ENCODE measurements at places on chromosomes 2 and 18. TPM values are rescaled to one million over a fixed set of nuclear protein-coding genes. Genes with fewer than 3 reads are reported as not detected.

The C1QL2 gene
- 0.14 TPM for total RNA-seq

The RAB27B gene
- 13.4 TPM for total RNA-seq

The WDR33 gene
- 69.0 TPM for total RNA-seq

The FAP gene
- total RNA-seq, result not detected

The PAX8 gene
- 3.9 TPM for total RNA-seq

The SNED1 gene
- total RNA-seq, result 2.5 TPM

The CAPN13 gene
- total RNA-seq, result 19.0 TPM

The ZNF519 gene
- total RNA-seq, result 27.4 TPM

DNA sequence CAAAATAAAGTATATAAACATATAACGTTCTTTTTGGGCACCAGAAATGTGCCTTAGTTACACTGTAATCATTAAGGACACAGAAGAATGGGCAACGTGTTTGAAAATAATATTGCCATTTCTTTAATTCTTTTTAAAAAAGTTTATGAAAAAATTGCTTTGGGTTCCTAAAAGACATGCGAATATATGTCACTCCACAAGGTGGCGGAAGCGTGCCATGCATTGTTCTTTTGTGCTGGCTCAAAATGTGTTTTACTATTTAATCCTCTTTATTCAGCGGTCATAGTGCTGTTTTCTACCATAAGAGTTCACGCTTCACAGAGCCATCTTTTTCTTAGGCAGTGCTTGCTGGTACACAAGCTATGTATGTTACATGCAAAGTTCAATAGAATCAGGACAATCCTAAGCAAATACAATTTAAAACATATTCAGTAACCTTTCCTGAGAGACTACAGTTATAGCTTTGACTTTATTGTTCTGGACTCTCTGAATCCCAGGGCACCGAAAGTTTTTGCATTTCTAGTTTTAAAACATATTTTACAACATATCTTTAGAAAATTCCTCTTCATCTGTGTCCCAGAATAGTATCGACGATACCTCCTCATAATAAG is 147.8 kb upstream of the ERBB4 start:
- peaks cover 3% of the 10 kb centered on the region for H3K4me1 ChIP-seq
- H3K36me3 ChIP-seq, result no peaks in the 10 kb centered on the region
- peaks cover 4% of the 10 kb centered on the region for H3K27me3 ChIP-seq
- no peak overlapping the region for H3K4me3 ChIP-seq
- H3K27ac ChIP-seq, result no peak overlapping the region
- peak; percentile 46 for DNase-seq

- DNase-seq, result no peak
- H3K27ac ChIP-seq, result no peak overlapping the region
- no peaks in the 10 kb centered on the region for H3K4me1 ChIP-seq
- H3K27me3 ChIP-seq, result peaks cover 21% of the 10 kb centered on the region
- H3K36me3 ChIP-seq, result no peaks in the 10 kb centered on the region
Measured at GRCh38 chr2:239471011-239471792, 70.4 kb upstream of the HDAC4 start.

DNA sequence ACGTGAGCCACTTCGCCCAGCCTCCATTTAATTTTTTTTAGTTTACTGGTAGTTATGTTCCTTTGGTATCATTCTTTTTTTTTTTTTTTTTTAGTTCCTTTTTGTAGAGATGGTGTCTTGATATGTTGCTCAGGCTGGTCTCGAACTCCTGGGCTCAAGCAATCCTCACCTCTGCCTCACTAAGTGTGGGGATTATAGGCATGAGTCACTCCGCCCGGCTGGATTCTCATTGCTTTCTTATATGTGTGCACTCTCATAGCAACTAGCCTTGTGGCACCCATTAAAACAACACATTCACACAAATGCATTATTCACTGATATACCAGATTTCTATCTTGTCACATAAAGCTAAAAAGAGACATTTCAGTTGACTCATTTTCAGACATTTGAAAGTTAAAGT is 4.2 kb downstream of the TTC27 start:
- no peak for DNase-seq
- H3K4me3 ChIP-seq, result no peak overlapping the region
- H3K36me3 ChIP-seq, result peaks cover 2% of the 10 kb centered on the region
- H3K4me1 ChIP-seq, result peaks cover 7% of the 10 kb centered on the region
- peaks cover 4% of the 10 kb centered on the region for H3K27me3 ChIP-seq

GRCh38 chr2:217279556-217279955 is 419.7 kb upstream of the TNP1 start:
- peaks cover 3% of the 10 kb centered on the region for H3K4me1 ChIP-seq
- DNase-seq, result no peak

DNA sequence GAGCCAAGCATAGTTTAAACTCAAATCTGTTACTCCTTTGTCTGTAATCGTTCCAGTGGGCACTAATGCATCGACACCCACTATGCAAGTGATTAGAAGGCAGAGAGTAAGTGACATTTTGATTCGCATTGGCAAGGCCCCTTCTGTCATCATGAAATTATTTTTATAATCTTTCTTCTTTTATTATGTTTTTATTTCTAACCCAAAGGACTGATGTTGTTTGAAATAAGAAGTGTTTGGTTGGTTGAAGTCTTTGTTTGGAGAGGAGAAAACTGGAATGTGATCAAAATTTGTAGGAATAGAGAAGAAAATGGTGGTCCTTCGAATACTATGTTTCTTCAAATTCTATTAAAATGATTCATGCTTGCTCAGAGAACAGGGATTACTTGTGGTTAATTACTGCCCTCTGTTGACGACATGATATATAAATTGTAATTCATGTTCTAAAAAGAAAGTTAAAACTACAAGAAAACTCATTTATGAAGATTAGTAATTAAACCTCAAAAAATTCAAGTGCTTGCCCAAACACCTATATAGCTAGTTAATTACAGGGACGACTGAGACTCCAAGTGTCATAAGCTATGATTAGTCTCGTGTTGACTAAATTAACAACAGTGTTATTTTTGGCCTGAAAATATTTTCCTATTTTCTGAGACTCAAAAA is 26.4 kb upstream of the TFPI start:
- no peaks in the 10 kb centered on the region for H3K27me3 ChIP-seq
- no peak overlapping the region for H3K27ac ChIP-seq
- no peaks in the 10 kb centered on the region for H3K36me3 ChIP-seq
- DNase-seq, result no peak
- no peak overlapping the region for H3K4me3 ChIP-seq

GRCh38 chr18:12839057-12839525 is 44.9 kb downstream of the PTPN2 start:
- no peaks in the 10 kb centered on the region for H3K27me3 ChIP-seq
- no peak overlapping the region for H3K4me3 ChIP-seq
- no peak for DNase-seq
- H3K36me3 ChIP-seq, result peaks cover 5% of the 10 kb centered on the region
- peak overlapping the region; percentile 80 for H3K27ac ChIP-seq

DNA sequence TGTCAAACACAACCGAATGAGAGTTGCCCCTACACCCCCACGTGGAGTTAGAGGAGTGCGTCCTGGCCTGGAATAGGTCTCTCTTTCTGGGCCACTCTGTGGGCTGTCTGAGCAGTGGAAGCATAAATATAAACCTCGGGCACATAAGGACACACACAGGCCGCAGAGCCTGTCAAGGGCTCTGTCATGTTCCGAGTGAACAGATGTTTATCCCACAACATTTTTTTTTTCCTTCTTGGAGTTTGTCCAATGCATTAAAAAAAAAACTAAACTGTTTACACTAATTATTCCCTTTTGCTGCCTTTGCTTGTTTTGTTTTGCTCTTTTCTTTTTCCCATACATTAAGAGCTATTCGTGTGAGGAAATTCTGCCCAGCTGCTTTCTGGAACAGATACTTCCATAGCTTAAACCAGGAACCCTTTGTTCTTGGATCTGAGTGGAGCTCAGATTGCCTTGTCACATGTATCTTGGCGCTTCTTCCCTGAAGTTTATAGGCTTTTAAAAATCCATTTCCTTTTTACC is 228.3 kb upstream of the FOSL2 start:
- DNase-seq, result no peak
- H3K4me1 ChIP-seq, result peaks cover 5% of the 10 kb centered on the region
- no peaks in the 10 kb centered on the region for H3K27me3 ChIP-seq
- H3K36me3 ChIP-seq, result peaks cover 2% of the 10 kb centered on the region

DNA sequence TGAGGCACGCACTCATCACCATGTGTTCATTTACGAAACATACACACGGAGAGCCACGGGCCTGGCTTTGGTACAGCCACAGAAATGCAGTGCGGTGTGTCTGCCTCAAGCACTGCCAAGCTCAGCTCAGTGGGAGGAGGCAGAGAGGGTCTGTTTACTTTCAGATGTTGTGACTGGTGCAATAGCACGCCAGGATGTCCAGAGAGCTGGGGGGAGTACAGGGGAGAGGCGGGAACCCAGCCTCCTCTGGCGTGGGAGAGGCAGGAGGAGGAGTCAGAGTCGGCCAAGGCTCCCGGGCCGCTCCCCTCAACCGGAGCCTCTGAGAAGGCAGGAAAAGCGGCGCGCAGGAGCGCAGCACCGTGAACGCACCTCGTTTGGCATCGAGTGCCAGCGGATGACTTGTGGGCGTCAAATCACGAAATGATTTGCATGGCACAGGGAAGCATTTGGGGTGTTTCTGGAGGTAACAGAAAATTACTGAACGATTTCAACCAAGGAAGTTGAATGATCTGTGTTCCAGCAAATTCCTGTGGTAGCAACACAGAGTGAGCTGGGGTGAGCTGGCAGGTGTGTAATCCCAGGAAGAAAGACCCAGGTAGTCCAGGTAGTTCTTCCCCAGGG is 143.0 kb downstream of the ZNF516 start:
- peaks cover 37% of the 10 kb centered on the region for H3K36me3 ChIP-seq
- no peak for DNase-seq
- H3K27ac ChIP-seq, result peak overlapping the region; percentile 56
- H3K4me3 ChIP-seq, result no peak overlapping the region
- peaks cover 10% of the 10 kb centered on the region for H3K27me3 ChIP-seq

DNA sequence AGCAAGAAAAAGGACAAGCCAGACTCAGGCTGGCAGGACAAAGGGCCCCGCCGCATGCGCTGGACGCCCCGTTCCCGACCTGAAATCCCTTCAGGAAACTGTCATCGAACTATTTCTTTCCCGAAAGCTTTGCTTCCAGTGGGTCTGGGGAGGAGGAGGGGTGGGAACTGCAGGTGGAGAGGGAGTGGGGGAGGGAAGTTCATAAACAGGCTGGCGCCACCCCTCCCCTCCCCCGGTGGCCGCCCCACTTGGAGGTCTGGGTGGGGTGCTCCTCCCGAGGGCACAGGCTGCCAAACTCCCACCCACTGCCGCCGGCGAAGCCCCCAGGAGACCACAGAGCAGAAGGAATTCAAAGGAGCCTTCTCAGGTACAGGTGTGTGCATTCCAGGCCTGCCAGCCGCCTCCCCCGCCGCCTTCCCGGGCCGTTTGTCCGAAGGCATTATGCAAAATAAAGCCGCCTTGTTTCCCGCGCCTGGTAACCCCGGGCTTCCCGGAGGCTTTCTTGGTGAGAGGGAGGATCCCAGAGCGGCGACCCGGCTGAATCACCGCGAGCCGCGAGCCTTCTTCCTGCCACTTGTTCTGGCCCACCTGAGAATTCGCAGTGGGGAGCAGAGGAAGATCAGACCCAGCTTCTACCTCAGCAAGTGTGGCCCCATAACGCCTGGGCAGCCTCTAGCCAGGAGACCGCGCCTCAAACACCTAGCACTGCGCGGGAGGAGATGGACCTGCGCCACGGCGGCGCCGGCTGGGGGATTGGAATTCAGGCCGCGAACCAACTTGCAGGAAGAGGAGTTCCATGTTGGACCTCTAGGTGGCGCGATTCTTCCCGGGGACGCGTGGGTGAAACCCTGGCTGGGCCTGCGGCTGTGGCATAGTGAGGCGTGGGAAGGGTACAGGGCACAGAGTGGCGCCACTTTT is 101.9 kb downstream of the FOXI3 start:
- H3K4me1 ChIP-seq, result peaks cover 2% of the 10 kb centered on the region
- peak overlapping the region; percentile 73 for H3K4me3 ChIP-seq
- no peaks in the 10 kb centered on the region for H3K36me3 ChIP-seq
- peak overlapping the region; percentile 88 for H3K27ac ChIP-seq
- peak; percentile 60 for DNase-seq
- peaks cover 42% of the 10 kb centered on the region for H3K27me3 ChIP-seq

- no peak for DNase-seq
- H3K4me1 ChIP-seq, result peaks cover 7% of the 10 kb centered on the region
- peaks cover 13% of the 10 kb centered on the region for H3K27me3 ChIP-seq
- no peak overlapping the region for H3K4me3 ChIP-seq
- no peak overlapping the region for H3K27ac ChIP-seq
- H3K36me3 ChIP-seq, result no peaks in the 10 kb centered on the region
Measured at GRCh38 chr2:113211226-113212105, 37.7 kb downstream of the PSD4 start.

GRCh38 chr2:78418021-78418420 is 607.5 kb upstream of the REG3G start:
- no peaks in the 10 kb centered on the region for H3K36me3 ChIP-seq
- H3K27ac ChIP-seq, result no peak overlapping the region
- no peak overlapping the region for H3K4me3 ChIP-seq
- no peak for DNase-seq
- no peaks in the 10 kb centered on the region for H3K4me1 ChIP-seq
